ENCODE measurements at places on chromosomes 16 and 17.

DNA sequence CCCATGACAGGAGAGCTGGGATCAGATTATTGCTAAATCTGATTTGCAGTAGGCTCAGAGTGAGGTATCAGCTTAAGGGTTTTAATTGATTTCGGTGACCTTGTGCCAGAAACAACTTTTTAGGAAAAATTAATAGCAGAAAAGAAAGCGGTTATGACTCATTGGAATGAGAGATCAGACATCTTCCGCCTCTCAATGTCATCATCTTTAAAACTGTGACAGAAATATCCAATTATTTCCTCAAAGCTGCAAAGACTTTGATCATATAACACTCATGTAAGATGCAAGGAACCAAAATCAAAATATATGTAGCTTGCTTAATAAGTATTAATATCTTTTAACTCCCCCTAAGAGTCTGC lies 190.1 kb upstream of the FOXF1 start:
- DNase-seq = no peak

DNA sequence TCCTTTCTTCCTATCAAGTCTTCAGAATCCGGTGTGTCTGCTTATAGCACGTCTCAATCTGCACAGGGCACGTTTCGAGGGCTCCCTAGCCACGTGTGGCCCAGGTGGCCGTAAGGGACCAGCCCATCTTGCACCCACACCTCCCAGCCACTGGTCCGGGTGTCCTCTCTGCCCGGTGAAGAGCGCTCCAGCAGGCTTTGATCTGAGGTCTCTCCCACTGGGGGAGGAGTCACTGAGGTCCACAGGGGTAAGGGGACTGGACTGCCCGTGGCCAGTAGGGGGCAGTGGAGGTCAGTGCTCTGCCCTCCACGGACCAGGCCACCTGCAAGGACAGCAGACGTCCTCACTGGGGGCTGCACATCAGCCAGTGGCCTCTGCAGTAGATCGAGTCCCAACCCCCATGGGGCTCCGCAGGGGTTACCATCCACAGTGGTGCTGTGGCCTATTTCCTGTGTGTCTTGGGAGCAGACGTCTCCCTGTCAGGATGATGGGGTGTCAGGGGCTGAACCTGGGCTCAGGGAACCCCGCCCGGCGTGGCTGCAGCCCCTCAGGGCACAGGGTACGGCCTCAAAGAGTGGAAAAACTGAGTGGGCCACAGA lies 204.1 kb upstream of the CIBAR2 start:
- DNase-seq = peak; percentile 33

DNA sequence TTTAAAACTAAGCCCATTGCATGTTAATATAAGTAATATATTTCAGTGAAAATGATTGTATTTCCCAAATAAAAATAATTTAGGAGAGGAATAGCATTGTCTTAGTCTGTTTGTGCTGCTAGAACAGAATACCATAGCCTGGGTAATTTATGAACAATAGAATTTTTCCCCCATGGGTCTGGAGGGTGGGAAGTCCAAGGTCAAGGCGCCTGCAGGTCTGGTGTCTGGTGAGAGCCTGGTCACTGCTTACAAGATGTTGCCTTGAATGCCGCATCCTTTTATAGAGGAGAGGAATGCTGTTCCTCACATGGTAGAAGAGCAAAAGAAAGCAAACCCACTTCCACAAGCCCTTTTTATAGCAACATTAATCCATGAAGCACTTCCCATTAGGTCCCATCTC lies 161.3 kb upstream of the ZFHX3 start:
- DNase-seq = no peak

- DNase-seq = no peak
These were observed 394 bp upstream of the CPD start for GRCh38 chr17:30378241-30378824.

DNA sequence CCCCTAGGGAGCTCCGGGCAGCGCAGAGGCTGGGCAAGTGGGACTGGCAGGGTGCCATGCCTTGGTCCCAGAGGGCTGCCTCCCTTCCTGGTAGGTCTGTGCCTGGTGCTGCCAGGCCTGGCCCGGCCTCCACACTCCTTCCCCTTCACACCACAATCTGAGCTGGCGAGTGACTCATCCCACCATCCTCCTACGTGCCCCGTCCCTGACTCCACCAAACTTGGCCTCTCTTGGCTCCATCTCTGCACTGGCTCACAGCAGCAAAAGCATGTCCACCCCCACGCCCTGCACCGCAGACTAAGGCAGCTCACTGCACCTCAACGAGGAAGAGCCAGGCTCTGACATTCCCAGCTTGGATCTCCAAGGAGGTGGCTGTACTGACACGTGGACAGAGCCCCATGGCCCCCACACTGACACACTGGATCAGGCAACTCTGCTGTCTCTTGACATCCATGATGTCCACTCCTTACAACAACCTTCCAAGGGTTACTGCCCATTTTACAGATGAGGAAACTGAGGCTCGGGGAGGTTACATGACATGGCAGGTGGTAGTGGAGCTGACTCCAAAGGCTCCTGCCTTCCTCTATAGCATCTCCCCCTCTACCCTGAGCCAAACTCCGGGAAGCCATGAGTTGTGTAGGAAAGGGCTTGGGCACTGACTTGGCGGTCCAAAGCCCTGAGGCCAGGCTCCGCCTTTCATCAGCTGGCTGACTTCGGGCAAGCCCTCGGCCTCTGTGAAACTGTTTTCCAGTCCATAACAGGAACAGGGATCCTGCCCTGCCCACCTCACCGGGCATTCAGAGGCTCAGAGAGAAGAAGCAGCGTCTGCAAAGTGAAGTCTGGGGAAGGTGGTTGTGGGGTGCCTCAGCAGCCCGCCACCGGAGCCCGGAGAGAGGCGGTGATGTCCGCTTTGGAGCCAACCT lies 20.1 kb upstream of the KRT19 start:
- DNase-seq = peak; percentile 65

DNA sequence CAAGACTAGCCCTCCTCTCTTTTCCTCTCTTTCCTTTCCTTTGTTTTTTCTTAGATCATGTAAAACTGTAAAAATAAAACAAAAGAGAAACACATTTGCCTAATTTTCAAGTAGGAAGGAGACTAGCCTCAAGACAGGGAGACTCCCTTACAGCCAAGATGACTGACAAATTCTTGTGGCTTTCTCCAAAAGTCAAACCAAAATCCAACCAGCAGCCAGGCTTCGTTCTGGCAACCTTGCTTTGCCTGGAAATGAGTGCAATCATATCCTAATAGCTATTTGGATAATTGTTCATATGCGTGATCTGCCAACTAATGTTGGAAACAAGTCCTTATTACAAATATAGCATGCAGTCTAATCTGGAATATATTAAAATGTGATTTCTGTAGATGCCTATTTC lies 868.9 kb upstream of the SOX9 start:
- no peak for DNase-seq

- no peak for DNase-seq
These were observed 2.8 kb upstream of the UBTF start for GRCh38 chr17:44222112-44222869.

All from activated CD4-positive, alpha-beta T cell treated with anti-CD3 and anti-CD28 coated beads for 24 hours (primary cell).